ENCODE measurements at places on chromosomes 7 and 10. TPM values are rescaled to one million over a fixed set of nuclear protein-coding genes. Genes with fewer than 3 reads are reported as not detected.

The TLL2 gene
- 3.8 TPM for total RNA-seq

The ELAPOR2 gene
- 0.98 TPM for total RNA-seq

The WASHC2C gene
- 19.6 TPM for total RNA-seq

The OR2A42 gene
- not detected for total RNA-seq

The COG5 gene
- total RNA-seq = 43.3 TPM

The ORC5 gene
- total RNA-seq = 90.7 TPM

The ACSL5 gene
- not detected for total RNA-seq

The SDK1 gene
- total RNA-seq = 8.7 TPM

The ARMC3 gene
- 5.2 TPM for total RNA-seq

The SLC29A4 gene
- total RNA-seq = 23.8 TPM

The HYAL4 gene
- total RNA-seq = not detected

The GIMAP8 gene
- total RNA-seq = not detected

The FAM53B gene
- total RNA-seq = 6.5 TPM

The HOXA7 gene
- total RNA-seq = 5.1 TPM

The MYL7 gene
- not detected for total RNA-seq

The LRRC18 gene
- total RNA-seq = not detected

The HTRA1 gene
- 42.1 TPM for total RNA-seq

The C10orf67 gene
- total RNA-seq = 0.14 TPM

The NXPH1 gene
- 0.14 TPM for total RNA-seq

The ATRNL1 gene
- 137 TPM for total RNA-seq

The DLD gene
- total RNA-seq = 8.1 TPM

The FAM20C gene
- total RNA-seq = 28.8 TPM

The ITGA8 gene
- not detected for total RNA-seq

The TMEM236 gene
- 0.14 TPM for total RNA-seq

The DGKB gene
- not detected for total RNA-seq

The HERC4 gene
- total RNA-seq = 10.4 TPM

The LDB3 gene
- 0.03 TPM for total RNA-seq

The GPR37 gene
- not detected for total RNA-seq

The NPFFR1 gene
- not detected for total RNA-seq

The CHST15 gene
- total RNA-seq = 27.1 TPM

The WDFY4 gene
- not detected for total RNA-seq

The CALML5 gene
- total RNA-seq = not detected

The ODAD2 gene
- total RNA-seq = 0.30 TPM

The OR9A2 gene
- total RNA-seq = not detected

The AKR1C2 gene
- total RNA-seq = 1,499 TPM

The ACTL6B gene
- not detected for total RNA-seq

All from Caki2 (cell line).